ENCODE measurements at places on chromosomes 2 and 18.

DNA sequence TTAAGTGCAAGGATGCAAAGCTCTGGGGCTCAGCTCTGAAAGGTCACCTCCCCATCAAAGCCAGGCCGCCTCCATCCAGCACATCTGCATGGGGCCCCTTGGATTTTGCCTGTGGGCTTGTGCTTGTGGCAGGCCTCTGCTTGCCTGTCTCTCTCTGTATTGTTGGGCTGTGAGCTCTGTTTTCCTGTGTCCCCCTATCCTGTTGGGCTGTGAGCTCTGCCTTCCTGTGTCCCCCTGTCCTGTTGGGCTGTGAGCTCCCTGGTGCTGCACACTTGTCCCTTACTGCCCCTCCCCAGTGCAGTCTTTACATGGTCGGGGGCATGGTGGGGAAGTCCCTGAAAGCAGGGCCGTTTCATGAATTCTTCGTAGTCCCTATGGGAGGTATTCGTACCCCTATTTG, 49.2 kb upstream of the PDIA6 start:
- no peak for DNase-seq

DNA sequence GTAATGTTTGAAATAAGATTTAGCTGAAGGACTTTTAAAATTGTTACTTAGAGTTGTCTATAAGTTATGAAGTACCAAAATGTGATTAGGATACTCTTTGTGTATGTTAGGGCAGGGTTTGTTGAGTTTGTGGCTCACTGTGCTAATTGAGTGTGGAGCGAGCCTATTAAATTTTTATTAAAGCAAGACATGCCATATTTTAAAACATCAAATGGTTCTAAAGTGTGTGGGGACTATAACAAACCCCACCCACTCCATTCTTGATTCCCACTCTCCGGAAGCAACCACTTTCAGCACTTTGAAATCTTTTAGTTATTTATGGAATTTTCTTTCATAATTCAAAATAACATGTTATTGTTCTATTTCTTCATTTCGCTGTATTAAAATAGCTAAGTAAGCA, 1.8 kb downstream of the HNMT start:
- DNase-seq, result no peak

DNA sequence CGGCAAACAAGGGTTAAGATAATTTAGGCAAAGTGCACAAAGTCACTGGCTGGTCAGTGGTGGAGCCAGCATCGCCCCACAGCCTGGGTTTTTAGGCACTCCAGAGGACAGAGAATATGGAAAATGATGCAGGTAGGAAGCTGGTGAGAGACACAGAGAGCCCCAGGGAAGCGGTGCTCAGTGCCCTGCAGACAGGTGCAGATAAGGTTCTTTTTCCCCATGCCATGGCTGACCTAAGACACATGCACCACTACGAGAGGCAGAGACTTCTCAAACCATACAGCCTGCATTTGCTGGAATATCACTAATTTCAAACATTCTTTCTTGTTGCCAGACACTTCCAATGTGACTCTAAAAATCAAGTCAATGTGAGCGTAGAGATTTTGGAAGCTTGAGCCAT, 205.7 kb upstream of the APCDD1 start:
- no peak for DNase-seq

DNA sequence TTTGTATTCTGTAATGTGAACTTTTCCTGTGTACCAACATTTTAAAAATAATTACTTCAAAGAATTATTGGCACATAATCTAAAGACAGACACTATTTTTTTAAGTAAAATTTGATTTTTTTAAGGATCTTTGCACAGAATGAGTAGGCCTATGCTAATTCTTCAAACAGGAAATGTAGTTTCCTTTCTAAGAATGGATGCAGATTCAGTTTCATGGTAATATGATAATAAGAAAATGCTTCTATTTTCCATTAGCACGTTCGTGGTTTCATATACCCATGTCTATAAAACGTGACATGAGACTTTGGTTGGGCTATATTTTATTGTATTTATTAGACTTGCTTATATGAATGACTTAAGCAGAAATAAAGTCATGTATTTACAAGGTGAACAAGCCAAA, 191.8 kb upstream of the RBBP8 start:
- DNase-seq, result no peak

DNA sequence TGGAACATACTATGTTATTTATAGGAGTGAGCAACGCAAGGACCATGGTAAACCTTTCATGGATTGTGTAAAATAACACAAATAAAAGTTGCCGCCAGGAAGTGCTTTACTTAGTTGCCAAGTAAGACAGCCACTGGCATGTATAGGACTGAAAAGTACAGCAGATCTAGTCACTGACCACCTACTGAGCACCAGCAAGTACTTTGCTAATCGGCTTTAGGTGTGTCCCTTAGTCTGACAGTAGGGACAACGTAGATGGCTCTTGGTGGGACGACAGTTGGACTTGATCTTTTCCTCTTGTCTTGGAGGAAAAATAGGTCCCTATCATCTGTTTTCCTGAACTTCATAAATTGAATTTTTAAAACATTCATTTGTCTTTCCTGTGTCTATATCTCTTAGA, 13.6 kb upstream of the CXXC1 start:
- no peak for DNase-seq

GRCh38 chr2:196242131-196242620, 70.8 kb upstream of the STK17B start:
- DNase-seq, result no peak

- DNase-seq, result peak; percentile 75
Observed at GRCh38 chr2:219155054-219155644, 5.5 kb downstream of the NHEJ1 start.

DNA sequence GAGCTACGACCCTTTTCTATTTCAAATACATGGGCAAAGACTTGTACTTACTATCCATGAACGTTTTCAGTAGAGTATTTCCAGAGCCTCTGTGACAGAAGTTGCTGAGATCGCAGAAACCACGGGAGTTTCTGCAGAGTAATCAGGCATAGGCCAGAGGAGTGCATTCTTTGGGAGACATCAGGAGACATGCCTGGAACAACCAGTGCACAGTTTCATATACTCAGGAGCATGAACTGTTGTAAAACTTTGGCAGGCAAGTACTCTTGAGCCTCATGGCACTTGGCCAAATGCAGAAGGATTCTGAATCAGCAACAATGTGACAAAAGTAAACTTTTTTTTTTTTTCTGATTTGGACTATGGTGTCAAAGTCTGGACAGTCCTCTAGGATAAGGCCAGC, 307.1 kb downstream of the GRB14 start:
- no peak for DNase-seq

- no peak for DNase-seq
Observed at GRCh38 chr2:108084311-108084710, 98.0 kb downstream of the SLC5A7 start.

DNA sequence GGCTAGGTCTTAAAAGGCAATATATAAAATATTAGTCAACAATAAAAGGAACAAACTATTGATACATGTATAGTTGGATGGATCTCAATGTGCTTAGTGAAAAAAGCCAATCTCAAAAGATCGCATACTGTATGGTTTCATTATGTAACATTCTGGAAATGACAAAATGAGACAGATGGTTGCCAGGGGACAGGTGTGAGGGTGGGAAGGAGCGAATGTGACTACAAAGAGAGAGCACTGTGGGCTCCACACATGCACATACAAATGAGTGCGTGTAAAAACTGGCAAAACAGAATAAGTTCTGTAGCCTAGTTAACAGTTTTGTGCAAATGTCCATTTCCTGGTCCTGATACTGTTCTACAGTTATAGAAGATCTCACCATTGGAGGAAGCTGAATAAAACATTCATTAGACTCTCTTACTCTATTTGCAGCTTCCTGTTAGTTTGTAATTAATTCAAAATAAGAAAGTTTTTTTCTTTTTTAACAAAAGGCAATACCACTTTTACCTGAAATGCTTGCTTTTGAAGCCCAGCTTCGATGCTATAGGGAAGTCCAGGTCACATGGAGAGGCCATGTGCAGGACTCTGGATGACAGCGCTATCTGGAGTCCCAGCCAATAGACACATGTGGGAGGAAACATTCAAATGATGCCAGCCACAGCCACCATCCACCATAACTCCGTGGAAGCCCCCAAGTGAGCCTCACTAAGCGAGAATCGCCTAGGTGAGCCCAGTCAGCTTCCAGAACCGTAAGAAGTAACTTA, 21.0 kb upstream of the C2orf80 start:
- DNase-seq, result no peak

- no peak for DNase-seq
Observed at GRCh38 chr18:71727909-71728308, 816.2 kb downstream of the CBLN2 start.

DNA sequence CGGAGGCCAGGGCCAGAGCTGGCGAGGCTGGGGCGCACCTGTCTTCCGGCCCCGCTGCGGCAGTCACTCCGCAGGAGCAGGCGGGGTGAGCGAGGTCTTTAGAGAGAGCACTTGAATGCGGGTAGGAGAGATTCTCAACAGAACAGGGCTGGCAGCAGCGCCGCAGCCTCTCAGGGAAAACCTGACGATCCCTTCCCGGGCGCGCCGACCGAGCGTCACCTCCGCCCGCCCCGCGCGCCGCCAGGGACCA, 526 bp downstream of the PRKRA start:
- DNase-seq, result no peak

- no peak for DNase-seq
Observed at GRCh38 chr2:25787020-25787419, 91.3 kb downstream of the ASXL2 start.

GRCh38 chr2:102110596-102111334, 31.8 kb upstream of the IL1R1 start:
- no peak for DNase-seq

DNA sequence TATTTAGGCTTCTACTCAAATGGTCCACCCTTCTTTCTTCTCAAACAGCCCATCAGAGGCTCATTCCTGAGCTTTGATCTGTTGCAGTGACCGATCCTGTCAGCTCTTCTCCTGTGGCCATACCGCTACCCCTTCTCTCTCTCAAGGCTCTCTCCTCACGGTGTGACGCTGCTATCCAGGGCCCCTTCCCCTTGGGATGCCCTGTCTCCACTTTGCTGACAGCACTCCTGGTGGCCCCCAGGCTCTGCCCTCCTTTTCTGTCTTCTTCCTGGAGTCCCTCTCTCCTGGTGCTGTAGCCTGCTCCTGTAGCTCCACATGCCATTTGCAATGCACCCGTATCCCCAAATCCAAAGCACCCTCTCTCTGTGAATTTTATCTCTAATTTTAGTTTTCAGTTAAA, 45.4 kb upstream of the CTAGE1 start:
- DNase-seq, result no peak

DNA sequence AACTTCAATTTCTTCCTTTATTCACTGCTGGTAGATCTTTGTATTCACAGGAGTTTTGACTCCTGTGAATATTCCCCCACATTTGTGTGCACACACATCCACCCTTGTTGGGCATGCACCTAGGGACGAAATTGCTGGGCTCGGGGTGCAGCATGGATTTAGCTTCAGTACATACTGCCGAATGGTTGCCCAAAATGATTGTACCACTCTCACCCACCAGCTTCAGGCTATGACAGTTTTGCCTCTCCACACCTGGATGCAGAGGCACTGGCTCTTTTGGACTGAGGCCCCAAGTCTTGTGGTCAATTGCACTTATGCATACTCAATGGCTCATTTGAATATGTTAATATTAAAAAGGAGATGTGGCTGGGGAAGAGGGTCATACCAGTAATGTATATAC, 65.1 kb upstream of the ODC1 start:
- no peak for DNase-seq

DNA sequence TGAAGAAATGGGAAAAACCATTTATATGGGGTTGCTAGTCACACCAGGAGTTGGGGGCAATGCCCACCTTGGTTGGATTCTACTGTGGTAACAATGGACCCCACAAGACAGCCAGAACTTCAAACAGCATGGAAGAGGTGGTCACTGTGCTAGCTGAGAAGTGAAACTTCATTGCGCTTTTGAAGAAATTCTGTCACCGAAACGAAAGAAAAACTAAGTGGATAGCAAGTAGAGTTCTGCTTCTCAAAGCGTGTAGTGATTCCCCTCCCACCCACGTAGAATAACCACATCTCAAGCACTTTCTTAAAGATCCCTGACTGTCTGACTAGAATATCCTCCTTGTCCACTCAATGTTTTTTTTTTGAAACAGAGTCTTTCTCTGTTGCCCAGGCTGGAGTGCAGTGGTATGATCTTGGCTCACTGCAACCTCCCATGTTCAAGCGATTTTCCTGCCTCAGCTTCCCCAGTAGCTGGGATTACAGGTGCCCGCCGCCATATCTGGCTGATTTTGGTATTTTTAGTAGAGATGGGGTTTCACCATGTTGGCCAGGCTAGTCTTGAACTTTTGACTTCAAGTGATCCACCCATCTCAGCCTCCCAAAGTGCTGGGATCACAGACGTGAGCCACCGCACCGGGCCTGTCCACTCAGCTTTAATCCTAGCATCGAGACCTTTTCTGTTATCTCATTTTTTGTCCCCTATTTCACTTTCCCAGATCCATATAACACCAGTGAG, 30.1 kb upstream of the CCL20 start:
- DNase-seq, result peak; percentile 67

DNA sequence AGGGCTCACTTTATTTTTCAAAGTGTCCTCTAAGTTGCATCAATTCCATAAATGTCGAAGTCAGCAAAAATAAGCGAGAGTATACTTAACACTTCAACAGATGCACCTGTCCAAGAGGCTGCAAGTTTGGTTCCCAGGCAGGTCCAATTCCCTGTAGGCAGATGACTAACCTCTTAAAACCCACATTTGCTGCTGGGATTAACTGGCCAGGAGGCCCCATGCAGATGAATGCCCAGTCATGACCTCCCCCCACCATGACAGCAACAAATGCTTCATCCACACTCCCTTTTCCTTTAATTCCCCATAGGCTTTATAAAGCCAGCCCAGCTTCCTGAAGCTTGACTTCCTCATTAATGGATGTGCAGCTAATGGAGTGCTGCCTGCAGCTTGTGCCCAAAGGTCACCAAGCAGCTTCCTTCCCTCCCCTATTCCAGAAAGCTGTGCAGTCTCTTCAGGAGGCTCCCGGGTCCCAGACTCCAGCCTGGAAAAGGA, 35.7 kb downstream of the REEP1 start:
- DNase-seq, result no peak

DNA sequence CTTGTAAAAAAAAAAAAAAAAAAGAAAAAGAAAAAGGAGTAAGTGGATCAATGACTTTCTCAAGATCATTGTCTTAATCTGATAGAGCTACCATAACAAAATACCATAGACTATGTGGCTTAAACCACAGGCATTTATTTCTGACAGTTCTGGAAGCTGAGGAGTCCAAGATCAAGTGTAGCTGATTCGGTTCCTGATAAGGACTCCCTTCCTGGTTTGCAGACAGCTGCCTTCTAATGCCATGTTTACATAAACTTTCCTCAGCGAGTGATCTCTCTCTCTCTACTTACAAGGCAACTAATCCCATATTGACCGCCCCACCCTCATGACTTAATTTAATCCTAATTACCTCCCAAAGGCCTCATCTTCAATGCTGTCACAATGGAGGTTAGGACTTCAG, 36.5 kb upstream of the SIX2 start:
- no peak for DNase-seq

GRCh38 chr2:55148269-55148668, 83.8 kb downstream of the CLHC1 start:
- DNase-seq, result no peak

DNA sequence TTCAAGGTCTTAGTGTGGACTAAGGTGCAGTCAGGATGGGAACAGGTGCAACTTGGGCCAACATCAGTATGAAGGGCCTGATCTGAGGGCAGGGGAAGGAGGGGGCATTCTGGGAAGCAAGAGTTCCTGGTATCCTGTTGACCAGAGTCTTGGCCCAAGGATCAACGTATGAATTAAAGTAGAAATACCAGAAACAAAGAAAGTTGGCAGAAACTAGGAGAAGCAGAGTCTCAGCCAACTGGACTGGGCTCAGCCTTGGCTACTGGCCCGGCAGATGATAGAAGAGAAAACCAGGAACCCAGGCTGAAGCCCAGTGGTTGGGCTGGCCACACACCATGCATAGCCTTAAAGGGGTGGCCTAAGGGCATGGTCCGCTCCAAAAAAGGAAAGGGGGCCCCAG, 2.3 kb downstream of the CETN1 start:
- no peak for DNase-seq

GRCh38 chr18:12851716-12852115, 32.3 kb downstream of the PTPN2 start:
- no peak for DNase-seq

Data from CD4-positive, alpha-beta T cell (primary cell).